Naive thymus-derived CD8-positive, alpha-beta T cell (primary cell): ENCODE measurements at places on chromosomes 1 and 21.

DNA sequence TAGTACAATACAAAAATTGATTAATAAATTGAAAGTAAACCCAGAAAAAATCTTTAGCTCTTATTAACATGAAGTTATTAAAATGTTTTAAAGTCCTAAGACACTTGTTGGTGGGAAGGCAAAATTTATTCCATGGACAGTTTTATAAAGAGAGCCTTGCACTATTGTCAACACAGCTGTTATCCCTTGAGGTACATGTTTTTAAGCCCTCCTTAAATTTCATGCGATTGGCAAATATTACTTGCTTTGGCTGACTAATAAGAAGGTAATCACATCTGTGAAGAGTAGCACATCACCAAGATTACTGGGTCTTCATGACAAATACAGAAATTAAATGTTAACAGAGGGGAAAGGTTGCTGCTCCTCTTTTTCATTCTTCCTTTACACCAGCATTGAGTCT lies 611.1 kb downstream of the BRINP3 start:
- no peak for DNase-seq

GRCh38 chr1:207752456-207752998 lies 673 bp downstream of the CD46 start:
- no peak for DNase-seq

DNA sequence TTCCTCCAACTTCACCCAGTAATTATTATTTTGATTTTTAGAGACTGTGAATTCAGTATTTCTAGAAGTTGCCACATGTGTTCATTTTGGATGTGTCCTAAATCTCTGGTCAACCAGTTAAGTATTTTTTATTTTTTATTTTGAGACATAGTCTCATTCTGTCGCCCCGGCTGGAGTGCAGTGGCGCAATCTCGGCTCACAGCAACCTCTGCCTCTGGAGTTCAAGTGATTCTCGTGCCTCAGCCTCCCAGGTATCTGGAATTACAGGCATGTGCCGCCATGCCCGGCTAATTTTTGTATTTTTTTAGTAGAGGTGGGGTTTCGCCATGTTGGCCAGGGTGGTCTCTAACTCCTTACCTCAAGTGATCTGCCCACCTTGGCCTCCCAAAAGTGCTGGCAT lies 8.0 kb downstream of the MACF1 start:
- no peak for DNase-seq

DNA sequence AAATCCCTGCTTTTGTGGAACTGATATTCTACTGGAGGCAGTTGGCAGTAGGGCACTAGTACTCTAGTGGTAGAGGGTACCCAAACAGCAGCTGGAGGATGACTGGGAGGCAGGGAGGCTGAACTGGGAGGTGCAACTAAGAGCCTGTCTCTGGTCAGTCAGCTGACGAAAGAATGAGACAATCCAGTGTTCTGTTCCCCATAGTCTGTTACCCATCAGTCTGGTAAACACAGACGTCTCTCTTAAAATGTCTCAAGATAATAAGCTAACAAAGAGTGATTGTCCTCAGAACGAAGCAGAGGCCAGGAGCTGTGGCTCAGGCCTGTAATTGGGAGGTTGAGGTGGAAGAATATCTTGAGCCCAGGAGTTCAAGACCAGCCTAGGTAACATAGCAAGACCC lies 30.4 kb downstream of the TFAP2E start:
- no peak for DNase-seq
